ENCODE measurements at places on chromosomes 16 and 17.

GRCh38 chr16:85474621-85475217 is 138.4 kb upstream of the GSE1 start:
- DNase-seq: no peak

- DNase-seq: no peak
Measured at GRCh38 chr17:39651923-39652586, 13.1 kb upstream of the TCAP start.

GRCh38 chr16:12868169-12868568 is 33.2 kb upstream of the SHISA9 start:
- DNase-seq: no peak

DNA sequence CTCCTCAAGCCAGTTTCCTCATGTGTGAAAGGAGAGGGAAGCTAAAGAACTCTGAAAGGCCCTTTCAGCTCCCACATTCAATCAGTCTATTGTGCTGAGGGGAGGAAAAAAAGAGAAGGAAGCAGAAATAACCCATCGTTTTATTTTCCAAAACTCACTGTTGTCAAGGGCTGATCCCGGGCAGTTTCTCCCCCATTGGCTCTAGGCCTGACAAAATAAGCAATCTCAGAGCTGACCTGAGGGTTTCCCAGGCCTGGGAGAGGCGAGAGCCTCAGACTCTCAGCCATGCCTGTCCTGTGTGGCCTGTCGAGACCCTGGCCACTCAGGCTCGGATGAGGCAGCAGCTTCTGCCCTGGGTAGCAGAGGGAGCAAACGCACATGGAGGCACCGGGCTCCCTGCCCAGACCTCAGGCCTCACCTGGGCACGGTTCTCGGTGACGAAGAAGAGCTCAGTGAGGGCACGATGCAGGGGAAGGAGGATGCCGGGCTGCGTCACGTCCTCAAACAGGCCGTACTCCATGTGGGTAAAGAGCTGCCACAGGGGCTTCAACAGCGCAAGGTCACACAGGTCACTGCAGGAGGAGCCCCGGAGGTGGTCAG is 45.0 kb upstream of the ATP2A3 start:
- no peak for DNase-seq

DNA sequence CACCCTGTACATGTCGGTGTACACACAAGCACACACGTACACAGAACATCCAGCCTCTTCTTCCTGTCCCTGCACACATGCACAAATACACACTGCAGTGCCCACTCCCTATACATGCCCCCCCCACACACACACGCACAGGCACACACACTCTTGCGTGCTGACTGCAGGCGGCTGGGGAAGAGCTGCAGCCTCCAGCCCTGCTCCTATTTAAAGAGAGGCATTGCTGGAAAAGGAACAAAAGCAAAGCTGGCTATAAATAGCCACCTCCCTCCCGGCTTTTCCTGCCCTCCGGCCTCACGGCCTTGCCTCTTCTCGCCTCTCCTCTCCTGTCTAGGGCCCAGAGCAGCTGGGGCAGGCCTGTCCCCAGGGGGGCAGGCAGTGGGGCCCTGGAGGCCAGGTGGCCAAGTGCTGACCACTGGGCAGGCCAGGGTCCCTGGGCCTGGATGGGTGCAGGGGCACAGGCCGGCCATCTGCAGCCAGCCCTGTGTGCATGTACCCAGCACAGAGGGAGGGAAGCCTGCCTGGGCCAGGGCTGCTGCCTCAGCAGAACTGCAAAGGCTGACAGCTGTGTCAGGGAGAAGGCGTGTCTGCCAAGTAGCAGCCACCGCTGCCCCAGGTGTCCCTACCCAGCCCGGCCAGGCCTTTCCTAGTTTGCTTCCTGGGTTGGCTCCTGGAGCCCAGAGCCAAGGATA is 25.4 kb downstream of the RTN4RL1 start:
- DNase-seq: no peak

- DNase-seq: no peak
Measured at GRCh38 chr16:23594186-23594585, 1.9 kb downstream of the NDUFAB1 start.

DNA sequence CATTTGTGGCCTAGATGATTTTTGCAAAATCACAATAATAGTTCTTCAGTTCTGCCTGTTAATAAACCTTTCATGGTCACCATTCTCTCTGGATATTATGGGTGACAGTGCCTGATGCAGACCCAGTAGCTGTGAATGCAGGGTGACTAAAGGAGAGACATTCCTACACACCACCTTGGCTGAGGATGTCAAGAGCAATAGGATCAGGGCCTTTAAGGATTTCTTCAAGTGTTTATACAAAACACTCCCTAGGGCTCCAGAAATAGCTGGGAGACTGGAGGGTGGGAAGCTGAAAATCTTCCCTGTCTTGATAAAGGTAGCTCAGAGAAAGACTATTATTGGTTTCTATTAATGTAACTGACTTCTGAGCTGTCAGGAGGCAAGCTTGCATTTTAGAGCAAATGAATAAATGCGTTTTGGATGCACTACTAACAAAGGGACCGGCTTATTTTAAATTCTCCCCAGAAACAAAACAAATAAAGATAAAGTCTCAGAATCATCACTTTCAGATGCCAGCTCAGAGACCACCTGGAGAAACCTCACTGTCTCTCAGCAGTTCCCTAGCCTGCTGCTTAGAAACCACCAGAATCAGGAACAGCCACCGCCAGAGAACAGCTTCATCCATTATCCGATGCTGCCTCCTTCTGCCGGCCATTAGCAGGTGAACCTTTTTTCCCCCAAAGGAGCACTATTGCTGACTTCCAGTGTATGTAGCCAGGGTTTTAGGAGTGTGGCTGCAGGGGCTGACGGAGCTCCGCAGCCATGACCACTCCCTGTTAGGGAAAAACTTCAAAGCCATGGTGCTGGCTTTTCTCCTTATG is 171.4 kb upstream of the DYNLRB2 start:
- DNase-seq: no peak

- DNase-seq: peak; percentile 35
Measured at GRCh38 chr17:44919885-44920564, 4.7 kb upstream of the GFAP start.

GRCh38 chr17:69947027-69947759 is 127.8 kb upstream of the KCNJ16 start:
- no peak for DNase-seq

GRCh38 chr17:78185981-78186691 is 716 bp downstream of the TK1 start:
- no peak for DNase-seq

GRCh38 chr17:62627904-62628633 is 599 bp downstream of the MRC2 start:
- no peak for DNase-seq

DNA sequence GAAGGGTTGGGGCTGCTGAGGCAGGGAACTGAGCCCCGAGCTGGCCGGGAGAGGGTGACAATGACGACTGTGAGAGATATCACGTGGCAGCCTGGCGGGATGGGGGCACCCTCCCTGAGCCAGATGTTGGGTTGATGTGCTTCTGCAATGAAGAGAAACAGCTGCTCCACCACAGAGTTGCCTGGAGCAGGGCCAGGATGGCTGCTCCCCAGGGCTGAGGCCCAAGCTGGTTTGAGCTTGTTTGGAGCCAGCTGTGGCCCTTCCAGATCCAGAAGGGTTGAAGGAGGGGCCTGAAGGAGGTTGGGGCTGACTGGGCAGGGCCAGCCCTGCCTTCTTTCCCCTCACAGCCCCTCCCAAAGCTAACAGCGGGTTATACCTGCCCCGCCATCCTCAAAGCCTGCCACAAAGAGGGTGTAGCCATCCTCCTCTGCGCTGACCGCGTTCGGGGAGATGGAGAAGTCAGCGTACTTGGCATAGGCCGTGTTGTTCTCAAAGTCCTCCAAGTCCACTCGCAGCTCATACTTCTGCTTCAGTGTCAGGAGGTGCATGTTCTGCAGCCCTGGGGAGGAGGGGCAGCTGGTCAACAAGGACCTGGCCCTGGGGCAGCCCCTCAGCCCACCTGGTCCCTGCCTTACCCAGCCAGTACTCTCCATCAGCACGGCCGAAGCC is 2.1 kb downstream of the MFAP4 start:
- DNase-seq: no peak

DNA sequence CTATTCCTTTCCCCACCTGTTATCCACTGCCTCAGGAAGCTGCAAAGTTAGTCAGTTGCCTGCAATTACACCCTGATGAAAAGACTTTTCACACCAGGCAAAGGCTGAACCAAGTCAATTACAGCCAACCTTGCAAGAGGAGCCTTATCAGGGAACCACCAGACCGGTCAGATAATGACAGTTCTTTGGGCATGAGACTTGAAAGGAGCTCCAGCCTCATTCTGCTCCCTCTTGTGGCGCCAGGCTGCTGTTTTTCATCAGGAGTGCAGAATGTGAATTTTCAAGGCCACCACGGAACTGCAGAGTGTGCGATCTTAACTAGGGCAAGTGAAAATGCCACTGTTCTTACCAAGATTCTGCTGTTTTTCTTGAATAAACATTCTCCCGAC is 22.5 kb downstream of the DNAI2 start:
- DNase-seq: no peak

DNA sequence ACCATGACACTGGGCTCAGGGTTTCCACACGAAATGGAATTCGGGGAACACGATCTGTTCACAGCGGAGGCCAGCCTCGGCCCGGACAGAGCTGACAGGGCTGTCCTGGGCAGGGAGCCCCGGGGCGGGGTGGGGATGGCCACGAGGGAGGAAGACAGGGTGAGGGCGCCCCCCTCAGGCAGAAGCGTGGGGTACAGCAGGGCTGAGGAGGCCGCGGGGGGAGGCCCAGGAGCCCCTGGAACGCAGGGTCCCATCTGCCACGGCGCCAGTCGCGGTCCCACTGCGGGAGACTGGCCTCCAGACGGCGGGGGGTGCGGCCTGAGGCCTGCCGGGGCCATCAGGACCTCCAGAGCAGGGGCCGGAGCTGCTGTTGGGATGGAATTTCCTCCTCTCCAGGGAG is 75.9 kb downstream of the LMF1 start:
- DNase-seq: no peak

GRCh38 chr16:23026784-23027362 is 122.4 kb downstream of the USP31 start:
- DNase-seq: no peak

DNA sequence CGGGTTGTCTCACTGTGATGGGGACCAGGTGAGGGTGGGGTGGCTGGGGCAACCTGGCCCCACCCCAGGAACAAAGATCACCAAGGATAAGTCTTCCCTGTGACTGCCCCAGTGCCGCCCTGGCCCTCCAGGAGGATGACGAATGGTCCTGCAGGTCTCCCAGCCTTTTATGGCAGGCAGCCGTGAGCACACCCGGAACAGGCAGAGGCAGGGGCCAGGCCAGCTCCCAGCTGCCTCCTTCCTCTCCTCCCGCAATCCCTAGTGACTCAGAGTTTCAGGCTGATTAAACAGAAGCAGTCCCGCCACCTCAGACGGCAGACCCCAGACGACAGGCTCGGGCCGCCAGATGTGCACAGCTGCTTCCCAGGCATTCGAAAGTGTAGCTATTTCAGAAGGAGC is 13.3 kb downstream of the JUP start:
- DNase-seq: no peak

- peak; percentile 23 for DNase-seq
Measured at GRCh38 chr17:17890773-17891759, 54.3 kb upstream of the SREBF1 start.

DNA sequence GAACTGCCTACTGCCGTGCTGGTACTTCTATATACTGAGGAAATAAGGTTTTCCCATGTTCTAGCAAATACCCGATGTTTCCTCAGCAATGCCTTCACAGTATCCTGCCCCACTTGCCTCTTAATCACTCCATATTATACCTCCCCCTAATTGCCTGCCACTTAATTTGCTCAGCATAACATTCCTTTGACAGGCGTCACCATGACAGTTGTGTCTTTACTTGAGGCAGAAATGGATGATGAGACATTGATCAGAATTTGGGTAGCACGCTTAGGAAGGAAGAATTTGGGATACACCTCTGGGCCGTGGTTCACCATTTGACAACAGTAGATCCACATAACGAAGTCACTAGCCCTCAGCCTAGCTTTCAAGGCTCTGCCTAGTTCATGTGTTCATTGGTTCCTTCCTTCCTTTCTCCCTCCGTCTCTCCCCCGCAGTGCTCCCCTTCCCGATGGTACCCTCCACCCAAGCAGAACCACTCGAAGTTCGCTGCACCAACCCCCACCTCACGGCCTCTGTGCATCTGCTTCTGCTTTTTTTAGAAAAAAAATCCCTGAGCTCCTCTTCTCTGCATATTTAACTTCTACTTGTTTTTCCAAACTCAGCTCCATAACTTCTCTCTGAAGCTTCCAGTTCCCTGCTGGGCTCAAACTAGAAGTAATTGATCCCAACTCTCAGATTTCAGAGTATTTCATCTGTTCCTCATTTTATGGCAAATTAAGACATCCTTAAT is 19.4 kb downstream of the IQCK start:
- no peak for DNase-seq

DNA sequence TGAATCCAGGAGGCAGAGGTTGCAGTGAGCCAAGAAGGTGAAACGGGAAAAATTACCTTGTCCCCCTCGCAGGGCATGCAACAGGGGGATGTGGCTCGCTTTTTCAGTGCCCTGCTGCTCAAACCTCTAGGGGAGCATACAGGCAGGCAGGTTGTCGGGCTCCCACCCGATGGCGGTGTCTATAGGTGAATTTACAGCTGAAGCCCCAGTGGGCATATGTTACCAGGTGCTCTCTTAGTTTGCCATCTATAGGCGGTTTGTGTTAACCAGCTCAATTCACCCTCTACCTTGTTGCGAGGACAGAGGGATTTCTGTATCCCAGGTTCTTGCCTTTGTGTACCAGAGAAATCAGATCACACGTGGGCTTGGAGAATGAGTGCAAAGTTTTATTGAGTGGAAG is 48.9 kb downstream of the IQCK start:
- no peak for DNase-seq

DNA sequence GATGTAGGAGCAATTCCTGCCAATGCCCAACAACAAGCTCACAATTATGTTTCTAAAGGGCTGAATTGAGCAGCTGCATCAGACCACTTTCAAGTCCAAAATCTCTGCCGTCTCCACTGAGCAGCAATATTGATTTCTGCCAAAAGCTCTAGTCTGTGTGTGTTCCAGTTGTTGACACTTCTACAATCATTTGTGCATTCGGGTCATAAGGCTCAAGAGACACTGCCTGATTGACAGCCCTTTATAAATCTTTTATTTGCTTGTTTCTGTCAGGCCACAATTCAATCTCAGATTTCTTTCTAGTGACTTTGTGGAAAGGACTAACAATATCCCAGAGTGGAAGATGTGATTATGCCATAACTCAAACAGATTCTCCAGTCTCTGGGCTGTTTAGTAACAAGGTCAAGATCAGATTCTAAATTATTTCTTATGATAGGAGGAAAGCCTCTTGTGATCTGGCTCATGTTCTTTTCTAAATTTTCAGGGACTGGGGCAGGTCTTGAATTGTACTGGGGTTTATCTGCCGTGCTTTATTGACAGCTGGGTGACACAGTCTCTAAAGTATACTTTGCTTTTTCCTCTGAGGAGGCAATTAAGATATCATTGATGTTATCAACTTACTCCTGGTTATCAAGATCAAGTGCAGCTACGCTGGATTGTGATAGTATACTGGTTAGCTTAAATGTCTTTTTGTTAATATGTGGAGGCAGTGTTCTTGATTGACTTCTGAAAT is 377.1 kb downstream of the CNTNAP4 start:
- DNase-seq: no peak

- DNase-seq: no peak
Measured at GRCh38 chr16:12461201-12461600, 342.5 kb downstream of the CPPED1 start.

GRCh38 chr16:11325404-11326083 is 19.7 kb upstream of the RMI2 start:
- DNase-seq: no peak

Data from T-helper 17 cell (primary cell).